ENCODE measurements at places on chromosomes 1 and 21. TPM values are rescaled to one million over a fixed set of nuclear protein-coding genes. Genes with fewer than 3 reads are reported as not detected.

Gene TNFRSF9
- total RNA-seq = not detected

Gene HTR6
- not detected for total RNA-seq

Gene VWA1
- 21.3 TPM for total RNA-seq

Gene RNU1-3
- total RNA-seq = under 0.01 TPM

Gene POU3F1
- not detected for total RNA-seq

Gene KLHL17
- 5.5 TPM for total RNA-seq

Gene FCGR1A
- 3.7 TPM for total RNA-seq

Gene UBL4B
- not detected for total RNA-seq

Gene SDC3
- total RNA-seq = 24.7 TPM
